Caco-2 (cell line): ENCODE measurements at places on chromosomes 4 and X.

GRCh38 chr4:175106301-175106700, 188.1 kb downstream of the ADAM29 start:
- DNase-seq: no peak

DNA sequence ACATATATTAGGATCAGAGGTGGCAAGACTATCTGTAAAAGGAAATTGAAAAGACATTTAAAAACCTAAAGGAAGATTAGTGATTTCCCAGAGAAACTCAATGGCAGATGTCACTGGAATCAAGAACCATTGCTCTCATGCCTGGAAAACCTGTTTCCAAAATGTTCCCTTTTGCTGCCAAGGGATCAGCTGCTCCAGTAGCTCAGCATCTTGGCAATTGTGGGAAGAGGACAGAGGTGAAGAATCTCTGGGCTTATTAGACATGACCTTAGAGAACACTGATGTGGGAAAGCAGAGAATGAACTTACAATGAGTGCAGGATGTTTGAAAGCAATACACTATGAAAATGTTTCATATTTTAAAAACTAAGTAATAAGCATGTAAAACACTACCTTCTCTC, 98.3 kb downstream of the SHROOM3 start:
- DNase-seq: no peak

DNA sequence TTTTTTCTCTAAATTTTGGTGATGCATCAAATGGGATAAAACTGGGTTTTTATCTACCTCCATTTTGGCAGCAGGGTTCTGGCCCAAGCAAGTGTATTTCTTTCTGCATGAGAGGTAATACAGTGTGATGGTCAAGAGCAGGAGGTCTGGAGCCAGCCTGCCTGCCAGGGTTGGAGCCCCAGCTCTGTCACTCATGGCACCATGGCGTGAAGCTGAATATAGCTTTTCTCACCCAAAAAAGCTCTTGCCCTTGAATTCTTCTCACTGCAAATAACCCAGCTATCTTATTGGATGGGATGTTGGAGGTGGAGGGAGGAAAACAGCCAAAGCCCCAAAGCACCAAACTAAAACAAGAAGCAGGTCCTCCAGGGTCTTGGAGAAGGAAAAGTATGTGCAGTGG, 218.4 kb downstream of the ARHGAP10 start:
- DNase-seq: no peak

DNA sequence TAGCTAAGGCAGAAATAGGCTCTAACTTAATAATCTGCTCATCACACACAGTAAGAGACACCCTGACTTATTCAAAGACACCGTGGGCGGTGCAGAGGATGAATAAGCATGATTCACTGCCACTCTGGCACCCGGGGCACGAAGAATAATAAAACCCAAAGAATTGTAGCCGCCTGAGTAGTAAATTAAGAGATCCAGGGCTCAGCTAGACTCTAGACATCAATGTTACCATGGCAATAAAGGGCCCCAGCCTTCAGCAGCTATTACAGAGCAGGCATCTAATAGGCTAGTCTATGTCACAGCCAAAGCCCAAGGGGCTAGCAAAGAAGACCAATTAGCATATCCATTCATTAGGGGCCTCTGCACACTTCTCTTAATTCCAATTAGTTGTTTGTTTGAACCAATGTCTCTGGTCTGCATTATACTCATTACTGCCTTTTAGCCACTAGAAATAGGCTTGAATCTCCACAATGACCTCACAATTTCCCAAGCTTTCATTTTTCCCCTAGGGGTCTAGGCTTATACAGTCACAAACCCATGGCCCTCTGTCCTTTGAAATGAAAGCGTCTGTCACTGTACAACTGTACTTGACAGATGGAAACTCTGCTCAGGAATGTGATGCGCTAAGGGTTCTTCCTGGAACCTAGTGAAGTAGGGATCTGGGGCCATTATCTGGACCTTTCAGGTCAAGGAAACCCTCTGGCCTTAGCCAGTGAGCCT, 3.0 kb upstream of the ATP1B4 start:
- DNase-seq: no peak
